ENCODE measurements at places on chromosomes 7 and 10.
A peak's percentile ranks its signal among the peaks of the same experiment; 100 is the strongest.

GRCh38 chr7:71220210-71220695, 88.3 kb downstream of the GALNT17 start:
- DNase-seq = no peak

DNA sequence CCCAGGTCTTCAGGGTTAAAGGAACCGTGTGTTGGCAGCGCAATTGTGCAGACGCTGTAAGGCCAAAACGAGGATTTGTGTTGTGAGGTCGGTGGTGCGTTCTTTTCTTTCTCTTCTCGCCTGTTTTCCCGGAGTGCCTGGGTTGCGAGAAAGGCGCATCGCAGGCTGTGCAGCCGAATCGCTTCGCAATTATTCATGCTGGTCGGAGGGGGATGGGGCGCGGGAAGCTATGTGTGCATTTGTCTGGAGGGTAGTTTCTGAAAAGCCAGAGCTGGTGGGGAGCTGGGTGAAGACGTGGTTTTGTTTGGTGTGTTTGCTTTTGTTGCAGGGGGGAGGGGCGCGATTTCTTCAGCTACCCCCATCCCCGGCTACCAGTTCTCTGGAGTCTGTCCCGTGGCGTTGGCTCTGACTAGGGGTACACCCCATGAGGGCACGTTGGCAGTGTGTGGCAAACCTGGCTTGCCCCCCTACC, 2.1 kb downstream of the MXI1 start:
- peak; percentile 29 for DNase-seq

- no peak for DNase-seq
These were observed 704.0 kb upstream of the IGFBP3 start for GRCh38 chr7:46625032-46625431.

DNA sequence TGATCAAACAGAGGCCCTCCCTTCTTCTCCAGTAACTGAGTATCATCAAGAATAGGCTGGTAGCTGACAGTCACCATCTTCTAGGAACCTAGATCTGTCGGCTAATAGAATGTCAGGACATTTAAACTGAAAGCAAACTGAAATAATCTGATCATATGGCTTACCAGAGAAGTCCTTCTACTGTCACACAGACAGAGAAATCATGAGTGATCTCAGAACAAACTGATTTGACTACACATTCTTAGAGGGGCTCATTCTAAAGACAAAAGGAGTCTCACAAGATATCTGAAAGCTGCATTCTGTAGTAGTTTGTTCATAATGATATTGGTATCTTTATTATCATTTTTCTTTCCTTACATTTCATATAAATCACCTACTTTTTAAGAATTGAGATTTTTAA, 130.9 kb upstream of the ADCY1 start:
- no peak for DNase-seq

DNA sequence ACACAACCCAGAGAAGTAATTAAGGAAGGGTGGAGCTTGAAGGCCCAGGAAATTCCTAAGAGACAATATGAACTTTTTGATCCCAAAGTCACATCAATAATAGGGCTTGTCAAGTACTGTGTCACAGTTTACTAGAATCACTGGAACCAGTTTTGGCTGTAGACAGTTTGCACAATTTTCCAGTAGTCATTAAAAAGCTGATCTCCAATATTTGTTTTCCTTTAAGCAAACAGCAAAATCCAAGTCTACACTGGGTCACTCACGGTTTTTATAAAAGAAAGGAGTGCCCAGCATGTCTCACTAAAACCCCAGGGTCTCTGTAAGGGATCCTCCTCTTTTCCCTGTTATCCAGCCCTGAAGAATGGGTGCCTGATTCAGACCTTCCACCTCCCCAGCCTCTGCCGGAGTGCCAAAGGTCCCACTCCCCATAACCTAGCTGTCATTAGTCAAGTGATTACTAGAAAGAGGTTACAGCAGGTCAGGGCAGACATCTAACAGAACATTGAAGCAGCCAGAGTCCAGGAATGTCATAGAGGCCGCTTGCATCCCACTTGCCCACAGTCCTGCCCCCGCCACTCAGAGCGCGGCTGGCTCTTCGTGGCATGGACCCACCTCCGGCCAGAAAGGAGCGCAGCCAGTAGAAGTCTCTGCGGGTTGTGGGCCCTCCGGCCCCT, 552 bp downstream of the SLC25A16 start:
- DNase-seq = no peak

DNA sequence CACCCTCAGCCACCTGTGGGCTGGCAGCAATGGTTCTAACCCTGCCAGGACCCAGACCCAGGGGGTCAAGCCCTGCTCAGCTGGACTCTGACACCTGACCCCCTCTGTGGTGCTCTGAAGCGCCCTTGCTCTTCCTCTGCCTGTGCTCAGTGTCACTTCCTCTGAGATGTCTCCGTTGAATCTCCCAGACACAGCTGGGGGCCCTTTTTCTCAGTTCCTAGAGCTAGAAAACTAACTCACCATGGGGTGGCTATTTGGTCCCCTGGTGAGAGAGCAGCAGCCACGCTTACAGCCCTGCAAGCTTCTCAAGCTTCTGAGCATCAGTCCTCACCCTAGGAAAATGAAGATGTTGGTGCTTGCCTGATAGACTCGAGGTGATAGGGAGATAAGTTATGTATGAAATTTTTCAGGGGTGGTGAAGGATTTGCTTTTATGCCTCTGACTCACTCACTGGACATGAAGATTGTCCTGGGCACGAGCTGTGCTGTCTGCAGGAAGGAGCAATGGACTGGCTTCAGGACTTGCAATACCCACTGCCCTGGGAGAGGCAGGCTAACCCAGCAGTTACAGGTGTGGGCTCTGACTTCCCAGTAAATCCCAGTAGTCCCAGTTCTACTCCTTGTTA, 29.6 kb downstream of the COL13A1 start:
- no peak for DNase-seq

GRCh38 chr7:82694022-82694421, 250.4 kb upstream of the CACNA2D1 start:
- DNase-seq = no peak

GRCh38 chr7:30134611-30135300, at the start of gene MTURN:
TSS of gene MTURN (plus strand) at chr7:30134986. CDS start at chr7:30135137, 151 bp downstream.
- DNase-seq = peak; percentile 68

DNA sequence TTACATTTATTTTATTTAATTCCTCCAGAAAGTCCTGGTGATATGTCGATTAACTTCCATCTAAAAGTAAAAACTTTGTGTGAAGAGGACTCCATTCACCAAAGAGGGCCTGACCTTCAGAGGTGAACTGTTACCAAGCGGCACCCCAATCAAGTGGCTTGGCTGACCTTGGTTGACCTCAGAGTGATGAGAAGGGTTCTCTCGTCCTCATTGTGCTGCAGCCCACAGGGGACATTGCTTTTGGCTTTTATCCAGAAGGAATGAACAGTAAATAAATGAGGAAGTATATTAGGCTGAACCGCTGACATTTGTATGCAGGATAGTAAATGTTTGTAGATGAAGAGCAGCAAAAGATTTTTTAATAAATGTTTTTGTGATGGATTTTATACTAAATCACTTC, 172.4 kb upstream of the MKI67 start:
- DNase-seq = no peak

DNA sequence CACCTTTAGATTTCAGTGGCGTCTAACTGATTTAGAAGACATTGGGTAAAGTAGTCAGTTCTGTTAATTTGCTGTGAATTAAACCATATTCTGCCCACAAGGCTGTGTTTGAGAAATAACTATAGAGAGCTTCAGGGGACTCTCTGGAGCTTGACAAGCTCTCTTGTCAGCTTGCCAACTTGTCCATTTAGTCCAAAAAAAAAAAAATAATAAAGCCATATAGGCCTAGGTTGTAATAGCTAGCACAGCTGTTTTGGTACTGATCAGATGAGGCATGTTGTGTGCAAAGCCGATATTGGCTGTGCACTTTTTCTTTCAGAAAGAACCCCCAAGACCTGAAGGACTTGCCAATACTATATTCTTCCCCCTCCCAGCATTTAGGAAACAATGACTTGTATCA, 20.2 kb upstream of the ZNF282 start:
- DNase-seq = no peak

- DNase-seq = no peak
These were observed 46.3 kb upstream of the DMBT1 start for GRCh38 chr10:122514045-122514840.

DNA sequence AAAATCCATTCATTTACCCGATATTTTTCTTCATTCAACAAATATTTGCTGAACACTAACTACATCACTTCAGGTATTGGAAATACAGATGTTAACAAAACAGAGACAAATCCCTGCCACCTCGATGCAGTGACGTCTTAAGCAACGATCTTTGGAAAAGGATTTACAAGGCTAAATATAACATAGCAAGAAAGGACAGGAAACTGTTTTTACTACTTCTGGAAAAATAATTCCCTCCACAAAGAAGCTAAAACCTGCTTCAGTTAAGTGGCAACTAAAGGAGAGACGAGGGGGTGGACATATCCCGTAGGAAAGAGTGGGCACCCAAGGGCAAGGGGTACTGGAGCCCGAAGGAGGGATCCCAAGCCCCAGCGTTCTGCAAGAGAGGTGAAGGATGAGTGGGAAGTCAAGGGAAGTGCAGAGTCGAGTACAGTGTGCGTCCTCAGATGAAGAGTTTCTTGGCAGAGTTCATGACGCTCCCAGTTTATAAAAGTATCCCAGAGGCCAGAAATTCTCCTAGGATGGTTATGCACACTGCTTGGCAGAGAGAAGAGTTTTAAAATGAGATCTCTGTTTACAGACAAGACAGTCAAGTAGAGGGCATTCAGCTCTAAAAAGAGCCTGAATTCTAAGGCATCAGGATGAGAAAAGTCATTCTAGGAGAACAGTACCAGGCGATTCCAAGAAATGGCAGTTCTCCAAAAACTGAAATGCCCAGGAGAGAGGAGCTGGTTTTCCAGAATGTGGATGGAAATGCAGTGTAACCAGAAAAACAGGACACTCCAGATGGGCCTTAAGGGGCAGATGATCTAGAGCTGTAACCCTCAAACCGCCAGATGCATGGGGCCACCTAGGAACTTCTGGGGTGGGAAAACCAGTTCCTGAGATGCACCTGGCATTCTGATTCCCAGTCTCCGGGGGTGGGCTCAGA, 97.3 kb downstream of the GRB10 start:
- DNase-seq = no peak

DNA sequence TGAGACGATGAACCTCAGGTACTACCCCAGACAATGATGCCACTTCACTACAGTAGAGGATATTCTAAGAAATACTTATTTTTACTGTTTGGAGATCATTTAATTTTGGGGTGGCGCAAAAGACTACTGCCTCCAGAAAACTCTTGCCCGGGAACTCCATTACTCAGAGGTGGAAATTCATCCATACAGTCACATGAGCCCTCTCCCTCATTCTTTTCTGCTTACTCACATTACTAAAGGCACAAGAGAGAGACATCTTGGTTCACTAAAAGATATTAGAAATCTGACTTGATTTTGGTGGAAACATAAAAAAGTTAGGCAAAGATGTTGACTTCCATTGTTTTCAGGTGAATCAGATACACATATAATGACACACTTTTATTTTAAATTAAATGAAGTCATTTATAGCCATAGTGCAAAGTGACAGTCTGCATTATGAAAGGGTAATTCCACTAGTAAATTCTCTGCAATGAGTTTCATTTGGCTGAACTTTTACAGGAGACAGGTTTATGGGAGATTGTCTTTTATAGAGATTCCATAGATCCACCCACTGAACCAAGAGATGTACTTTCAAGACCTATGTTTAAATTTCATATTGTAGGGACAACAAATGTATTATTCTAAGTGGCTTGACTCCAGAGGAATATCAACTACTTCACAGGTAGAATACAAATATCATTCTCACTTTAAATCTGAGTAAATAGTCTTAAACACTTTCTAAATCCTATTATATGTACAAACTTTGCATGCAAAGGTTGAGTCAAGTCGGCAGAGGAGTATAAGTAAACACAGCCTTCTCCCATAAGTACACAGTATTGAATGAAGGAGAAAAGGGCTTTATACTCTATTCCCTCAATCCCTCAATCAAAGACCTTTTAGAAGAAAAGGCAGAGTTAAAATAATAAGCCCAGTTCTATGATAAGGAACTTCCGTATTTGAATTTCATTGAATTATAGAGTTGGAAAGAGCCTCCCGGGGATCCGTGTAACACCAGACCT, 18.8 kb downstream of the NEBL start:
- no peak for DNase-seq

GRCh38 chr10:24944512-24945255, 7.7 kb downstream of the PRTFDC1 start:
- DNase-seq = no peak

- DNase-seq = peak; percentile 11
These were observed 105.3 kb downstream of the CYTH3 start for GRCh38 chr7:6167004-6167551.

DNA sequence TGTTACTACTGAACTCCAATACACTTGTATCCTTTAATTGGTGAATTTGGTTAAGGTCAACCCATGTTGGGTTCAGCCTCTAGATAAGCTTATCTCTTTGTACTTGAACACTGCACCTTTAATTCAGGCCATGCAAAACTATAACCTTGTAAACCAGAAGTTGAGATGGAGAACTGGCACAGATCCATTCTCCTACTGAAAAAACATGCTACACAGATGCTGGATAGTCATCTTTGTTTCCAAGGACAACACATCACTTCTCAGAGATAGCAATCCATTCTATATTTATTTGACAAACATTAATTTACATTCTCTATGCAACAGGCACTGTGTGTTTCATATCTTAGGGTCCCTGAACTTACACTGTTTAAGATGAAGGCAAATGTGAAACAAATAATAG, 2.9 kb upstream of the CDK14 start:
- no peak for DNase-seq

DNA sequence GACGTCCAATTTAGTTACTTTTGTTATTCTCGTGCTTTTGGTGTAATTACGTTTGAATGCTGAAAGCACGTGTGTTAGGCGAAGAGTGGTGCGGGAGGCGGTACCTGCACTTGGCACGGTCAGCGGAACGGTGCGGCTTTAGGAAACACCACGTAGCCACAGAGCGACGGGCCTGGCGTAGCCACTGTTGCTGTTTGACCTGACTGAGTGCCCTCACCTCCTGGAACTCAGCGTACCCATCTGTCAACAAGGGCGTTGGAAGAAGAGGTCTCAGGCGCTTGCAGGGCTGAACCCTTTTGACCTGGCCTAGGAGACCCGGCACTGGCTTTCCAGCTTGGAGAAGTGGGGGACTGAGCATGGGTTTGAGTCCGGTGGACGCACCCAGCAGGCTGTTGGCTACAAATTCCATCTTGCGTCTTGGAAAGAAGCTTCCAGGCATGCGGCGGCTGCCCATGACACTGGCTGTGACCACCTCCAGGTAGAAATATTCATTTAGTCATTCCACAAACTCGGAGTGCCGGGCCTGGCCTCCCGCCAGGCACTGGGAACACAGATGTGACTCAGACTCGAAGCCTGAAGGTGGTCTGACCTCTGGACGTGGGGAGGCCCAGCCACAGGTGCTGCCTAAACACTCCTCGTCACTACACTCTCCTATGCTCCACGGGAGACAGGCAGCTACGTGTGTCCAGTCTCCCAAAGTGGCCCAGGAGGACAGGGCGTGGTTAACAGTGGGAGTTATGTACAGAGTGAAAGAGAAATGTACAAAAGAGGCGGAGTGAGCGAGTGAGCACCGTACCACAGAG, 22.2 kb downstream of the FAM20C start:
- no peak for DNase-seq

DNA sequence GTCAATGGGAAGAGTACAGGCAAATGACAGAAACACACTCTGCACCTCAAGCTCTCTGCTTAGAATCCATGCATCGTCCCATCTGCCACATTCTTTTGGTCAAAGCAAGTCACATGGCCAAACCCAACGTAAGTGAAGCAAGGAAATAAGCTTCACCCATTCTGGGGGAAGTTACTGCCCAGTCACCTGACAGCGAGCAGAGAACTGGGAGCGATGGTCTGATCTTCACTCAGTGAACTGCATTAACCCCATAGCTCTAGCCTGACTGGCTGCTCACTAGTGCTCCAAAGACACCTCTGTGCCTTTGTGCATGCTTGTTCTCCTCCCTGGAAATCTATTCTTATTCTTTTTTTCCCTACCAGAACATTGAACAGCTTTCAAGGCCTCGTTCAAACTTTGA, 89.9 kb downstream of the APBB1IP start:
- DNase-seq = no peak
